Memory B cell (primary cell): ENCODE measurements at places on chromosomes 5 and 9.

DNA sequence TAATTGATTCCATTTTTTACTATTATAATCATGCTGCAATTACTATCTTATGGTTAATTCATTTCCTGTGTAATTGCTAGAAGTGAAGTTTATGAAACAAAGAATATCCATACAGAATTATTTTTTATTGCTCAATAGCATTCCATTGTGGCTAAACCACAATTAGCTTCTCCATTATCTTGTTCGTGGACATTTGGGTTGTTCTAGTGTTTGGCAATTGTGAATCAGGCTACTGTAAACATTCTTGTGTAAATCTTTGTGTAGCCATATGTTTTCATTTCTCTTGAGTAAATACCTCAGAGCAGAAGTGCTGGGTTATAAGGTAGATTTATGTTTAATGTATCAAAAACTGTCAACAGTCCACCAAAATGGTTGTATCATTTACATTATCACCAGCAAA is 341.1 kb downstream of the MAT2B start:
- no peaks in the 10 kb centered on the region for H3K27me3 ChIP-seq
- H3K4me3 ChIP-seq, result no peak overlapping the region
- peaks cover 6% of the 10 kb centered on the region for H3K4me1 ChIP-seq
- H3K36me3 ChIP-seq, result peaks cover 1% of the 10 kb centered on the region
- H3K27ac ChIP-seq, result no peak overlapping the region

DNA sequence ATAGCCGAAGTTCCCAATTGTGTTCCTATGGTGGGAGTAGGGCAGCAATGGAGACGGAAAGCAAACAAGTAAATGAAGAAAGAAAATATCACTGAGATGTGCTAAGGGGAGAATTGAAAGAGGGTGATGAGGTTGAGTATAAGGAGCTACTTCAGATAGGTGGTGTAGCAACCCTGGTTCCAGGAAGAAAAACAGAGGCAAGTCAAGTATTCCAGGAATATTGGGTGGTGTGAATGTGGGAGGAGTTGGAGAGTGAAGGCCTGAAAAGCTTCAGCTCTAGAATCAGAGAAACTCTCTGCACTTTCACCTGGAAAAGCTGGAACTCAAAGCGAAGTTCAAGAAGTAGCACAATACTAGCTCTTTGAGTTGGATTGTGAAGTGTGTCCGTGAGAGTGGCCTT is 342.1 kb downstream of the TLE4 start:
- H3K36me3 ChIP-seq, result peaks cover 2% of the 10 kb centered on the region
- no peak overlapping the region for H3K27ac ChIP-seq
- H3K27me3 ChIP-seq, result no peaks in the 10 kb centered on the region
- H3K4me1 ChIP-seq, result peaks cover 10% of the 10 kb centered on the region
- DNase-seq, result no peak

GRCh38 chr5:76710991-76711390 is 4.9 kb upstream of the F2R start:
- H3K27me3 ChIP-seq, result peaks cover 19% of the 10 kb centered on the region
- peaks cover 8% of the 10 kb centered on the region for H3K4me1 ChIP-seq
- H3K4me3 ChIP-seq, result no peak overlapping the region
- no peaks in the 10 kb centered on the region for H3K36me3 ChIP-seq

GRCh38 chr9:132551556-132551955 is 30.9 kb upstream of the BARHL1 start:
- peaks cover 4% of the 10 kb centered on the region for H3K36me3 ChIP-seq
